ENCODE measurements at places on chromosomes 3 and 15. TPM values are rescaled to one million over a fixed set of nuclear protein-coding genes. Genes with fewer than 3 reads are reported as not detected.

The MINAR1 gene
- 0.05 TPM for total RNA-seq

The KCTD6 gene
- 6.2 TPM for total RNA-seq

DNA sequence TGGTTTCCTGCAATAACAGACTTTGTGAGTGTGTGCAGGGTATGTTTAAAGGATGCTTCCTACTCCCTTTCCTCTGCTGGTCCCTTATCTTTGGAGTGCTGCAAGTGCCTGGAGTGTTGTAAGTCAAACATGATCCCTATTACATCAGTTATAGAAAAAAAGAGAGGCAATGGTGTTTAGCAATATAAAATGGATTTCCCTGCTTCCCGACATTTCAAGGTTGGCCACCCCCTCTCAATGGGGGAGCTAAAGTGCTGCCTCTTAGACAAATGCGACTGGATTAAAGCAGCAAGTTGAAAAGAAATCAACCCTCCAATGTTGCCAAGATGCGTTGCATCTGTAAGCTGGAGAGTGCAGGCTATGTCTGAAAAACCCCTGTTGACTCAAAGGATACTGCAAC is 203.1 kb upstream of the WNT5A start:
- peaks cover 31% of the 10 kb centered on the region for H3K27me3 ChIP-seq
- no peaks in the 10 kb centered on the region for H3K4me1 ChIP-seq
- no peak overlapping the region for H3K27ac ChIP-seq
- DNase-seq: no peak
- no peak overlapping the region for H3K4me3 ChIP-seq

GRCh38 chr3:33131331-33132018 is 17.7 kb downstream of the CRTAP start:
- H3K36me3 ChIP-seq: peaks cover 71% of the 10 kb centered on the region
- H3K27ac ChIP-seq: no peak overlapping the region
- DNase-seq: no peak
- H3K27me3 ChIP-seq: no peaks in the 10 kb centered on the region
- peaks cover 11% of the 10 kb centered on the region for H3K4me1 ChIP-seq

- H3K4me1 ChIP-seq: peaks cover 74% of the 10 kb centered on the region
- peaks cover 6% of the 10 kb centered on the region for H3K36me3 ChIP-seq
- DNase-seq: no peak
- H3K27ac ChIP-seq: peak overlapping the region; percentile 45
- H3K27me3 ChIP-seq: no peaks in the 10 kb centered on the region
Measured at GRCh38 chr3:159879598-159879997, 109.0 kb upstream of the IL12A start.

GRCh38 chr3:162134571-162134970 is 638.0 kb downstream of the OTOL1 start:
- no peak overlapping the region for H3K4me3 ChIP-seq
- no peak overlapping the region for H3K27ac ChIP-seq
- no peak for DNase-seq
- H3K36me3 ChIP-seq: no peaks in the 10 kb centered on the region

DNA sequence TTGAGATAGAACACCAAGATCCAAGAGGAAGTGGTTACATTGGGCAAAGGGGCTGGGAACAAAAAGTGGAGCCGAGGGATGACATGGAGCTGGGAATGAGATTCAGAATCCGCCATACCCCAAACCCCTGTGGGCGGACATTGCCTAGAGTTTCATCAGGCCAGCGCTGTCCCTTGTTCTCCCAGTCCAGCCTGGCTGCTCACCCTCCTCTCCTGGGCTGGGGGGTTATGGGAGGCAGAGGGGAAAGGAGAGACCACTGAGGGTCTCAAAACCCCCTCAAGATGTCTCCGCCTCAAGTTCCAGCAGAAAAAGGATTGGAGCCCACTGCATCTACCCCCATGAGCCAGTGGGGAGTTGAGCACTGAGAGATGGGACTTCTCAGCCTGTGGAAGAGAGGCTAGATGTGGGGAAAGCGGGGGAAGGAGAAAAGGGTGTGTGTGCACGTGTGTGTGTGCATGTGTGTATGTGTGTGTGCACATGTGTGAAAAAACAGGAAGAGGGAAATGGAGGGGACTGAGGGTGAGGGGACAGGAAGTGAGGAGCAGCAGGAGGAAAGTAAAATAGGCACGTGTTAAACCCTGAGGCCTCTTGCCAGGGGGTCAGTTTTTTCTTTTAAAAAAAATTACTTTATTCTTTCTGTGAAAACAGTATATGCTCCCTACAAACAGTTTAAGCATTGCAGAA is 14.3 kb downstream of the GRM2 start:
- no peak for DNase-seq
- H3K4me3 ChIP-seq: no peak overlapping the region
- H3K27ac ChIP-seq: no peak overlapping the region
- no peaks in the 10 kb centered on the region for H3K36me3 ChIP-seq
- no peaks in the 10 kb centered on the region for H3K27me3 ChIP-seq

The LDHAL6B gene
- total RNA-seq: not detected

The TCAIM gene
- 35.9 TPM for total RNA-seq

The ATRIP gene
- 4.3 TPM for total RNA-seq

DNA sequence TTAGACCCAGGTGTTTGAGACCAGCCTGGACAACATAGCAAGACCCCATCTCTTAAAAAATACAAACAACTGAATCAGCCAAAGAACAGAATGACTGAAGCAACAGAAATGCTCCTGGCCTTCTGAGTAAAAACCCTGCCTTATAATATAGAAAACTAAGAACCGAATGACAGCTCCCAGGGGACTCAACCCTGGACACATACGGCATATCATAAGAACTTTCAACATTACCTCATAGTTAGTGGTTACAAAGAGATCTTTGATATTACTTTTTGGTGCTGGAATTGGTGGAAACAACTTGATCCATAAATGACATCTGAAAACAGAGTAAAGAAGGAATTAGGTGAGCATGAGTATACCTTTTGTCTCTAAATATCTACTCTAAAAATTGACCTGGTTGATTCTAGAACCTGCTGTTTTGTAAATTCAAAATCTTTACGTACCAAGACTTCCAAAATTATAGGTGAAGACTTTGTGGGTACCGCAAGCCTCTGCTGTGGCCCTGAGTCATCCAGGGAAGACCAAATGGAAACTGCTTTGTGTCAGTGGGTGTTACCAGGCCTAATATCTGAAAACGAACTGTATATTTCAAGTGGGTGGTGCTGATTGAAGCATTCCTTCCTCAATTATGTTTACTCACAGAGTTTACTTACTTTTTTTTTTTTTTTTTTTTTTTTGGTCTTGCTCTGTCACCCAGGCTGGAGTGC is 35.5 kb downstream of the IL5RA start:
- no peaks in the 10 kb centered on the region for H3K36me3 ChIP-seq
- DNase-seq: no peak
- H3K27me3 ChIP-seq: peaks cover 8% of the 10 kb centered on the region
- H3K27ac ChIP-seq: no peak overlapping the region
- no peaks in the 10 kb centered on the region for H3K4me1 ChIP-seq

DNA sequence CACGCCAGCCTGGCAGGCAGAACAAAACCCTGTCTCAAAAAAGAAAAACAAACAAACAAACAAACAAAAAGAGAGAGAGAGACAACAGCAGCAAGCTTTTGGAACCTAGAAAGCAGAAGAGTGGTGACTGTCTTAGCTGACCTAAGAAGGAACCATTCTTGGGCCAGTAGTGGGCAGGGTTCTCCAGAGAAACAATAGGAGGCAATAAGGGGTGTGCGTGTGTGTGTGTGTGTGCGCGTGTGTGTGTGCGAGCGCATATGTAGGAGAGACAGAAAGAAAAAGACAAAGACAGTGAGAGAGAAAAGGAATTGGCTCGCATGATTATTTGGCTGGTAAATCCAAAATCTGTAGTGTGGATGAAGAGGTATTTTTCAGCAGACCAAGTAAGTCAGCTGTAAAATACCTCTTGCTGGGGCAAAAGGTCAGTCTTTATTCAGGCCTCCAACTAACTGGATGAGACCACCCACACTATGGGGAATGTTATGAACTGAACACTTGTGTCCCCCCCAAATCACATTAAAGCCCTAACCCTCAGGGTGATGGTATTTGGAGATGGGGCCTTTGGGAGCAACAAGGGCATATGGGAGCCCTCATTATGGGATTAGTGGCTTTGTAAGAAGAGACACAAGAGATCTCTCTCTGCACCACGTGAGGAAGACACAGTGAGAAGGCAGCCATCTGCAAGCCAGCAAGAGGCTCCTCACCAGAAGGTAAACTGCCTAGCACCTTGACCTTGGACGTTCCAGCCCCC is 15.1 kb upstream of the BLM start:
- H3K27ac ChIP-seq: no peak overlapping the region
- H3K27me3 ChIP-seq: no peaks in the 10 kb centered on the region
- DNase-seq: peak; percentile 33
- H3K4me1 ChIP-seq: peaks cover 7% of the 10 kb centered on the region

DNA sequence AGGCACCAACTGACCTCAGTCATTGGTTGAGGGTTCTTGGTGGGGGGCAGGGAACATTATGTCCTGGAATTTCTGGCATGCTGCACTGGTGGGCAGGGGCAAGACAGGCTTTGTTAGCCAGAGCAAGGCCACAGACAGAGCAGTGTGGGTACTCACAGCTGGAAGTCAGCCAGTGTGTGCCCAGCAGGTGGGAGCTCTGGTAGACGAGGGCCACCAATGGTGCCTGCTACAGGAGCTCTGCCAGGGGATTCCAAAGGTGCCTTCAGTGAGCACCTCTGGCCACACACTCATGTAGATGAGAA is 31.3 kb downstream of the CYP8B1 start:
- H3K27ac ChIP-seq: no peak overlapping the region
- no peaks in the 10 kb centered on the region for H3K27me3 ChIP-seq
- peaks cover 38% of the 10 kb centered on the region for H3K4me1 ChIP-seq
- no peaks in the 10 kb centered on the region for H3K36me3 ChIP-seq
- H3K4me3 ChIP-seq: no peak overlapping the region

The LAMB2 gene
- total RNA-seq: 772 TPM

- no peak overlapping the region for H3K27ac ChIP-seq
- H3K4me1 ChIP-seq: no peaks in the 10 kb centered on the region
- no peaks in the 10 kb centered on the region for H3K27me3 ChIP-seq
- no peak overlapping the region for H3K4me3 ChIP-seq
- DNase-seq: no peak
- no peaks in the 10 kb centered on the region for H3K36me3 ChIP-seq
Measured at GRCh38 chr3:64316971-64317370, 91.7 kb upstream of the PRICKLE2 start.

GRCh38 chr15:35624881-35625280 is 78.9 kb upstream of the DPH6 start:
- DNase-seq: no peak
- no peak overlapping the region for H3K27ac ChIP-seq
- no peaks in the 10 kb centered on the region for H3K36me3 ChIP-seq
- no peaks in the 10 kb centered on the region for H3K27me3 ChIP-seq
- no peak overlapping the region for H3K4me3 ChIP-seq
- peaks cover 36% of the 10 kb centered on the region for H3K4me1 ChIP-seq

DNA sequence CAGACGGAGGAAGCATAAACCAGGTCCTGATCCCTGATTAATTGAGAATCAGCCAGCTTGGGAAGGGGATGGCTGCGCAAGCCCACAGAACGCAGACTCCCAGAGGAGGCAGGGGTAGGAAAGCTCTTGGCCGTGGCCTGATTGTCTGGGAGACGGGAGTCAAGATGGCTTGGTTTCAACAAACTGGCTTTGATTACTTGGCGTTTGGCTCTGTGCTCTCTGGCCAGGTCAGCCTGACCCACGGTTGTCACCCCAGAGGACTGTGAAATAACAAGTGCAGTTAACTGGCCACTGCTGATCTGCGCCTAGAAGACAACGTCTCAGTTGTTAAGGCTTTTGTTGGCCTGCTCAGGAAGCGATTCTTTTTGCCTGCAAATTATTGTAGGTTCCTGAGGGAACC is 387.0 kb upstream of the PROK2 start:
- H3K36me3 ChIP-seq: no peaks in the 10 kb centered on the region
- H3K4me1 ChIP-seq: peaks cover 30% of the 10 kb centered on the region

The CATSPER2 gene
- 1.2 TPM for total RNA-seq

GRCh38 chr3:173857154-173857553 is 459.6 kb downstream of the NLGN1 start:
- DNase-seq: no peak
- no peaks in the 10 kb centered on the region for H3K36me3 ChIP-seq

The IGF2BP2 gene
- 17.9 TPM for total RNA-seq

The GJD2 gene
- total RNA-seq: not detected

GRCh38 chr3:165645191-165645590 is 192.0 kb downstream of the BCHE start:
- no peaks in the 10 kb centered on the region for H3K27me3 ChIP-seq
- H3K27ac ChIP-seq: no peak overlapping the region
- peaks cover 4% of the 10 kb centered on the region for H3K4me1 ChIP-seq
- DNase-seq: no peak
- no peak overlapping the region for H3K4me3 ChIP-seq

GRCh38 chr15:91909574-91909973 is 56.1 kb downstream of the SLCO3A1 start:
- H3K27me3 ChIP-seq: no peaks in the 10 kb centered on the region
- no peak overlapping the region for H3K4me3 ChIP-seq
- peaks cover 4% of the 10 kb centered on the region for H3K36me3 ChIP-seq
- H3K4me1 ChIP-seq: peaks cover 53% of the 10 kb centered on the region
- no peak overlapping the region for H3K27ac ChIP-seq

The PLA2G4E gene
- not detected for total RNA-seq

Measured in left ventricle myocardium inferior (tissue), 1 donor.